Activated CD4-positive, CD25-positive, alpha-beta regulatory T cell treated with anti-CD3 and anti-CD28 coated beads, Interleukin-2, amount 50 U/mL, for 72 hours (primary cell): ENCODE measurements at places on chromosomes 1 and 21.
A peak's percentile ranks its signal among the peaks of the same experiment; 100 is the strongest.

DNA sequence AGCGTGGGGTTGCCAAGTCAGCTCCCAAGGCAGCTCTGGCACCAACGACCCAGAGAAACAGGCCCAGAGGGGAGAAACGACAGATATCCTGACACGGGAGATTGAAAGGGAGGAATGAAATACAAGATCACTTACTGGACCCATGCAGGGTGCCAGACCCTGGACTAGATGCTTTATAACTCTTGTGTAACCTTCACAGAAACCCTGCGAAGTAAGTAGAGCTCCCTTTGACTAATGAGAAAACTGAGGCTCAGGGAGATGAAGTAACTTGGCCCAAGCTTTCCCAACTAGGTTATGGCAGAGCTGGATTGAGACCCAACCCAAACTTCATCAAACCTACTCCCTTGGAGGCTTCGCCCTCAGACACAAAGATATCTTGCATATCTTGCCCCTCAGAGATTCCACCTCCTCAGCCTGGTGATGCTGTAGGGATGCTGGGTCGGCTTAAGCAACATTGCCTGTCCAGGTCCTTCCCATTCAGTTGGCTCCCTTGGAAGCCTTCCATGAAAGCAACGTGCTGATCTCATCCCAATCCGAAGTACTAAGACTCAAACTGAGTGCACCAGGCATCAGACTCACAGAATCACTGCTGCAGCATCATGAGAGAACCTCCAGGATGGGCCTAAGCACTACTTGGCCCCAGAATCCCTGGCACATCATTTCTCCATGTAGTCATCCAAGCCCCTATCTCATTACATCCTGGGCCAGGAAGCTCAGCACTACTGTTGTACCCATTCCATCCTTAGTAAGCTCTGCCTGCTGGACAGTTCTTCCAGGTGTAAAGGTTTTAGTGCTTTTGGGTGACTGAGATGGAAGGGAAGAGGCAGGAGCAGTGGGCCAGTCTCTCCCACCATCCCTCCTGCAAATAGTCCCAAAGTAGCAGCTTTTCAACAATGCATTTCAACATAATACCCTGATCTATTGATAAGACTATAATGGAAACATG is 1.1 kb upstream of the IGSF9 start:
- DNase-seq: no peak

- DNase-seq: no peak
These were observed 105.2 kb downstream of the GRIK1 start for GRCh38 chr21:29834617-29835016.

GRCh38 chr1:200179126-200179780 is 151.7 kb downstream of the NR5A2 start:
- DNase-seq: no peak

DNA sequence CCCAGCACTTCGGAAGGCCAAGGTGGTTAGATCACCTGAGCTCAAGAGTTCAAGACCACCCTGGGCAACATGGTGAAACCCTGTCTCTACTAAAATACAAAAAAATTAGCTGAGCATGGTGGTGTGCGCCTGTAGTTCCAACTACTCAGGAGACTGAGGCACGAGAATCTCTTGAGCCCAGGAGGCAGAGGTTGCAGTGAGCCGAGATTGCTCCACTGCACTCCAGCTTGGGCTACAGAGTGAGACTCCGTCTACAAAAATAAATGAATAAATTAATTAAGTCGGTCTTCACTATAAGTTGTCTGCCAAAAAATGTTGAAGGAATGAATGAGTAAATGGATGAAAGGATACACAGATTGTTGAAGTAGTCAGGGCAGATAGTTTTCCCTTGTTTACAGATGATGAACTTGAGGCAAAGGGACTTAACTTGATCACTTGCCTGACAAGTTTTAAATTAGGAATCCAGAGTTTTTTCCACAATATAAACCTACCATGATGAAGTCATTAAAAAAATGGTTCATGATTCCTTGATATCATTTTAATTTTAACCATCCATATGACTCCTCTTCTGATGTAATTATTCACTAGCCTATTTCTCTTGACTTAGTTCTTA is 130.8 kb downstream of the TLR5 start:
- no peak for DNase-seq

DNA sequence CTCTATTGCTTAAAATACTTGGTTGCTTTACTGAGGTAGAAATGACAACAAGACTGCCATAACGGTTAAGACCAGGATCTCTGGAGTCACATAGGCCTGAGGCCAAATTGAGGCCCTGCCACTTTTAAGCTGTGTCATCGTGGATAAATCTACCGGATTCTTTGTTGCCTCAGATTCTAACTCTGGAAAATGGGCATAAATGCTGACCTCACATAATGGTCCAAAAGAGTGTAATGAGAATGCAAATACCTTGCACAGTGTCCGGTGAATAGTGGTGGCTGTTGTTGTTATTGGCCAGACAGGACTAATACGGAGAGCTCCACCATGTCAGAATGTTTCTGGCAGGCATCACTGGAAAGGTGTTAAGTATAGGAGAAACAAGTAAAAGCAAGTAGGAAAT is 346.1 kb downstream of the LMO4 start:
- DNase-seq: no peak

- DNase-seq: no peak
These were observed 52.5 kb downstream of the ATP2B4 start for GRCh38 chr1:203678943-203679661.

DNA sequence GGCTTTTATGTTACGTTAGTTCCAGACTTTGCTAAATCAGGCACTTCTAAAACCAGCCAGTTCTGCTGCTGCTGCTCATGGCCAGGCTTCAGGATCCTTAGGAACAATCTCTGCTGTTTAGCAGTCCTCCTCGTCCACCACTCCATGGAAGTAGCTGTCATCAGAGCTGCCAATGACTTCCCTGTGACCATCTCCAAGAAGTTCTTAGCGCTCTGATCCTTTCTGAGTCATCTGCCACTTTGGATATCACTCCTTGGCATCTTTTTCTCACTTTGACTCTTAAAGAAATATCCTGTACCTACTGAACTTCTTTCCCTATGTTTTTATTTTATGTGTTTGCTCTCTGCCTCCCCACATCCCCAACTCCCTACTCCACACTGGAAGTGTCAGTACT is 14.7 kb upstream of the IRF2BP2 start:
- no peak for DNase-seq

DNA sequence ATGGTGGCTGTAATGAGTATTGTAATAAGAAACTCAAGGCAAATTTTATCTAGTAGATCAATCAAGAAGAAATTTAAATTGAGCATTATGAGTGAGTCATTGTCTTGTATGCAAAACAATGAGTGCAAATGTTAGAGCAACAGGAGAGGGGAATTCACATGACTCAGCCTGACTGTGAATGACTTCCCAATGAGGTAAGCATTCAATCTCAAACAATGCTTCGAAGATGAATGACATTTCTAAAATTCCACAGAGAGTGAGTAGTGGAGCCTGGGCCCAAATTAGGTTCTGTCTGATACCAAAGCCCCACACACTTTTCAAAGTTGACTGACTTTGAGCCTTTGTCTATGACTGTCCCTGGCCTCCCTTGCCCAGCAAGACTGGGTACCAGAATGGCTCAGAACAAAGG is 738.0 kb downstream of the PTPRU start:
- DNase-seq: no peak

DNA sequence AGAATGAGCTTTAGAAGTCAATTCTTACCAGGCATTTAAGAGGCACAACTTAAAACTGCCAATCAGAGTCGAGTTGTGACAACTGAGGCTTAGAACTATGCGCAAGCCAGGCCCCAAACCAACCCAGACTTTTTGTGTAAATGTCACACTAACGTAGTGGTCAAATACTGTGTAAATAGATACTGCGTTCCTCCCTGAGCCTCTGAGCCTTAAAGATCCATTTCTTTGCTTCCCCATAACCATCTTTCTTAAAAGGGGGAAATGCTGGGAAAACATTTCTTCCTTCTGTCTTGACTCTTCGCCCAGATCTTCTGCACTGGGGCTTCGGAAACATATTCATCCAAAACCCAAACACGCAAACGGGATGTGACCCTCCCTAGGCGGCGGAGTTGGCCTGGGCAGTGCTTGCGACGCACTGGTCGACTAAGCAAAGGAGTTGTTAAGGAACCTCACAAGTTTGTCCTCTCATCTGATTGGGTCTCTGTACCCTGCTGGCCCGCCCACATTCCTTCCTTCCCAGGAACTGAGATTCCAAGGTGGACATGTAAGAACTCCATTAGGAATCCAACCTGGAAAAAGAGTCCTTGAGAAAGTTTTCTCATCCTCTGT is 2.6 kb downstream of the ADAMTS5 start:
- no peak for DNase-seq

DNA sequence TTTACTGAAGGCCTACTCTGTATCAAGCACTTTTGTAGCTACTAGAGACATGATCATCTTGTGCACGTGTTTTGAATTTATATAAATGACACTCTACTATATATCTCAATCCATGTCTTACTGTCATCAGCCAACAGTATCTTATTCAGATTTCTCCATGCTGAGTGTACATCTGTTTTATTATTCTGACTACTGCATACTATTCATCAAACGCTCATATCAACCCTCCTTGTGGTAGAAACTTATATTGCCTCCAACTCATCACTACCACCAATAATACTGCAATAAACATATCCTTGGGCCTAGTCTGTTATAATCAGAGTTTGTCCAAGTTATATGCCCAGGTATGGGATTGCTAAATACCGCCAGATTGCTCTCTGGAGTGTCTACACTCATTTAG is 81.6 kb upstream of the IRF2BP2 start:
- no peak for DNase-seq

DNA sequence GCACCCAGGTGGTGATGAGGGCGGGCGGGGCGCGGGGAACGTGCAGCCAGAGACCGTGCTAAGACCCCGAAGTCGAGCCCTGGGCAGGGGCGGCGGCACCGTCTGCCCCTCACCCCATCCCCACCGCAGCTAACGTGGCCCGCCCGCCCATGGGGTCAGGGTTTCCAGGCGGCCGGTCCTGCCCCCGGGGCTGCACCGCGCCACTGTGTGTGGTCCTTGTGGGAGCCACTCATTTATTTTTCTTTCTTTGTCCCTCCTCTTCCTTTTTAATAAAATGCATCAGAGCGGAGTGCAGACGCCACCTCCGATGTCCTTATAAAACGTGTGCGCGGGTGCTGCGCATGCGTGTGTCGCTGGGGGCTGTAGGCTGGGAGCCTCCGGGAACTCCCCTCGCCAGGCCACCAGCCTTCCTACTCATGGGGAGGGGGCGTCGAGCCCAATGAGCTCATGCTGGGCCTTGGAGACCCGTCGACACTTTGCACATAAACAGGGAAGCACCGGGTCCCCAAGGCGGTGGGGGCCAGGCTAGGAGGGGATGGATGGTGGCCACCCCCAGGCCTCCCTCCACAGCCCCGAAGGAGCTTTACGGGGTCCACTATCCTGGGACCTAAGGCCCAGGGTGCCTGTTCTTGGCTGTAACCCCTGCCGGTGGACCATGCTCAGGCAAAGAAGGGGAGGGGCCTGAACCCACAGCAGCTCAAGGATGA is 59.9 kb downstream of the WNT9A start:
- DNase-seq: peak; percentile 43

- DNase-seq: no peak
These were observed 86.1 kb downstream of the CTH start for GRCh38 chr1:70497152-70497551.

DNA sequence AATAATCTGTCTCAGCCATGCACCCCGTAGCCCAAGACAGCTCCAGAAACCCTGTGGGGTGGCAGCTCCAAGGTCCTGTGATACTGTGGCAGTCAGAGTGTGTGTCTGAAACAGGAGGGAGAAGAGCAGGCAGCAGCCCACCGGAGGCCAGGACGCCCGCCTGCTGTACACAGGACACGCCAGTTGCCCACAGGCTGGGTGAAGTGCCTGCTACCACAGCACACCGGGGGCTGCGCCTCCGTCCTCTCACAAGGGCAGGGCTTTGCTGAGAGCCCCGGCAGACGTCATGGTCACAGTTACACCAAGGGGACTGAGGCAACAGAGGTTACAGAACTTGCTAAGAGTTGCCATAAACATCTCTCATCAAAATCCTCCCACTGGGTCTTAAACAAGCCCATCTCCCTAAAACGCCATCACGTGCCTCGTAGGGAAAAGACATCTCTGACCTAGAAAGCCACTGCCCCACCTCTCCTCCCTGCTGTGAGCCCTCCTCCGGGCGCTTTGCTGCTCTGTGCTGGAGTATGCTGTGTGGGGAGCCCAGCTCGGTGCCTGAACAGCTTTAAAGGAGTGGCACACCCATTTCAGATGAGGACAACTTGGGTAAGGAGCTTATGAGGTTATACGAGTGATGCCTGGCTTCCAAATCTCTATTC is 5.3 kb downstream of the C1orf174 start:
- DNase-seq: no peak

DNA sequence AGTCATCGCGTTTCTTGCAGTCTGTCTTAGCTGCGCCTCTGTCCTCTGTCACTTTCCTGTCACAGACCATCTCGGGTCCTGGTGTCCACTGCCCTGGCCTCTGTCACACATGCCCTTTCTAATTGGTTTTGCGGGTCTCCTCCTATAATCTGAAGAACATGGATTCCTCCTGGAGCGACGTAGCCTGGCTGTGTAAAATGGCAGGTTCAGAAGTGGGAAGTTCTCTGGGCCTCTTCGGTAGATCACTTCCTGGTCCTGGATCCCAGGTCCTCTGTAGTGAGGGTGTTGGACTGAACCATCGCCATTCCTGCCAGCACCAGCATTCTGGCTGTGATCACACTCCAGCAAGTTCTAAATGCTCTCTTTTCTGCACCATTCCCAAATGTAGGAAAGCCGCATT is 857 bp downstream of the FAM3B start:
- no peak for DNase-seq

DNA sequence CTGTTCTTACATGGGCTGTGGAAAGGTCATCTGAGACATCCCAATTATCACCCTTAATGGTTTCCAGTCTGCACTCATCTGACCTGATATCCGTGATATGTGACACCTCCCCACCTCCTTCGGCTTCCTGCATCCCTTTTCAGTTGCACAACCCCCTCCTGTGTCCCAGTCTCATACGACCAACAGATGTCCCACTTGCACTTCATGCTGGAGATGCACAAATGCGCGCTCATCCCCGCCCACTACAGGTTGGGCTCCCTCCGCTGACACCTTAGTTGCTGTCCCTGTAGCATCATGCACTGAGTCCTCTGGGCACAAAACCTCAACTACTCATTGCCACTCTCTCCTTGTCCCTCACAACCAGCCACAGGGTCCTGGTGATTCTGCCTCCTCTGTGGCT is 94.4 kb downstream of the MIS18A start:
- DNase-seq: no peak

DNA sequence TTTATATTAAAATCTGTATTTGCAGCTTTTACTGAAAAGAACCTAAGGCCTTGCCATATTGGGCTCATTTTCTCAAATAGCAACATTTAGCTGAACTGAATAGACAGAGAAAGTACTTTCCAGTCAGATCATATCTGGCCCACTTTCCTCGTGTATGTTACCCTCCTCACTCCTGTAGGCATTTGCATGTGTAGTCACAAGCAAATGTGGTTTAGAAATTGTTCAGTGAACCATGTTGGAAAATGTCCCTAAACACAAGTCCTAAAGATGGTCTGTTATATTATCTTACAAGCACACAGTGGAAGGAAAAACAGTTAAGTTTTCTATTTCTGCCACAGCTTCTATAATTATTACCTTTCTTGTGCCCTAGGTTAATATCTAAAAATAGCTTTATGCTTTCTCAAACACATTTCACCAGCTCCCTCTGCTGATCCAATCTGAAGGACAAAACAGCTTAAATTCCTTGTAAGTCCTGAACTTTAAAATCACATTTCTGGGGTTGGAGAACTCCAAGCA is 606 bp upstream of the FMO4 start:
- no peak for DNase-seq
